Activated CD8-positive, alpha-beta memory T cell treated with anti-CD3 and anti-CD28 coated beads for 48 hours (primary cell): ENCODE measurements at places on chromosomes 13 and 19.
A peak's percentile ranks its signal among the peaks of the same experiment; 100 is the strongest.

DNA sequence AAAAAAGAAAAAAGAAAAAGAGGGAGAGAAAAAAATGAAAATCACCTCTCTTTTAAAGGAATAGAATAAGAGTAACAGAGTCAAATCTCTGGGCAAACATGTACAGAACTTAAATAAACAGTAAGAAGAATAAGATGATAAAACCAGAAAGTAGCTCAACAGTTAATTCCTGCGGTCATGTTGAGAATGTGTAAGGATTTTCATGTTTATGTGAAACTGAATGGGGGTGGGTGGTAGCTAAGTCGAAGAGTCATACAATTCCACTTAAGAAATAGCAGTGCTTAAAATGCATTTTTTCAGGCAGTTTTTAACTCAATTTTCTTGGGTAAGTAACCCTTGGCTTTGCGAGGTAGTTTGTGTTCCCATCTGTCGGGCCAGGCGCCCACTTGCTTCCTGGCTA lies 60.9 kb downstream of the PEX11G start:
- no peak for DNase-seq

- no peak for DNase-seq
Measured at GRCh38 chr13:42728507-42729180, 52.7 kb upstream of the FAM216B start.

GRCh38 chr13:83117046-83117445 lies 765.2 kb downstream of the SLITRK1 start:
- DNase-seq = no peak

GRCh38 chr13:97976610-97977521 lies 23.4 kb downstream of the IPO5 start:
- DNase-seq = peak; percentile 4

GRCh38 chr19:22882797-22883196 lies 50.7 kb downstream of the ZNF723 start:
- no peak for DNase-seq

DNA sequence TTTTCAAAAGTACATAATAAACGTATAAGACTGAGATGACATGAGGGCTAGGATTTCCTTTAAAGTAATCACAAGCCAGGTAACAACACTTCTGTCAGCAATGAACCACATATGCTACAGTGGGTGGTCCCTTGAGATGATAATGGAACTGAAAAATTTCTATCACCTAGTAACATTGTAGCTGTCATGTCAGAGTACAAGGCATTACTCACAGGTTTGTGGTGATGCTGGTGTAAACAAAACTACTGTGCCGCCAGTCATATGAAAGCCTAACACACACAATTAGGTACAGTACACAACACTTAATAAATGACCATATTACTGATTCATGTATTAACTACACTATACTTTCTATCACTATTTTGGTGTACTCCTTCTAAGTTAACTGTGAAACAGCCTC lies 36.8 kb downstream of the MIPEP start:
- DNase-seq = no peak

GRCh38 chr19:33343859-33344572 lies 29.5 kb upstream of the CEBPG start:
- DNase-seq = no peak

- no peak for DNase-seq
Measured at GRCh38 chr19:15300533-15301197, 31.7 kb downstream of the BRD4 start.

GRCh38 chr19:31770223-31770622 lies 421.0 kb upstream of the TSHZ3 start:
- no peak for DNase-seq

DNA sequence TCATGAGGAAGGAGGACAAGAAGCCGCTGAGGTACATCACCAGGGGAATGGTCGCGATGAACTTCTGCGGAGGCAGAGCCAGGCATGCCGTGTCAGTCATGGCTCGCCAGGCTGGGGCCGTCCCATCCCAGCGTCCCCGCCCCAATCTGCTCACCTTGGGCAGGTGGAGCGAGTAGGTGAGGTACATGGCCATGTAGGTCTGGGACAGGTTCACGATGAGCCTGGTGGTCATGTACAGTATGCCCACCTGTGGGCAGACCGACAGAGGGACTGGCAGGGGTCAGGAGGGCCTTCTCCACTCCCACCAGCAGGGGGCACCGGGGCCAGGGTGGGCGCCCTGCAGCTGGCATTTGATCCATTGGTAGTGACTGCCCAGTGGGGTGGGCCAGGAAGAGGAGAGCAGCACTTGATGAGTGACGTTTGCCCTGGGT lies 8.3 kb downstream of the TEKTIP1 start:
- no peak for DNase-seq

GRCh38 chr19:3725640-3726310 lies 17.6 kb downstream of the TJP3 start:
- DNase-seq = no peak

- no peak for DNase-seq
Measured at GRCh38 chr13:26133851-26134250, 82.0 kb upstream of the SHISA2 start.

DNA sequence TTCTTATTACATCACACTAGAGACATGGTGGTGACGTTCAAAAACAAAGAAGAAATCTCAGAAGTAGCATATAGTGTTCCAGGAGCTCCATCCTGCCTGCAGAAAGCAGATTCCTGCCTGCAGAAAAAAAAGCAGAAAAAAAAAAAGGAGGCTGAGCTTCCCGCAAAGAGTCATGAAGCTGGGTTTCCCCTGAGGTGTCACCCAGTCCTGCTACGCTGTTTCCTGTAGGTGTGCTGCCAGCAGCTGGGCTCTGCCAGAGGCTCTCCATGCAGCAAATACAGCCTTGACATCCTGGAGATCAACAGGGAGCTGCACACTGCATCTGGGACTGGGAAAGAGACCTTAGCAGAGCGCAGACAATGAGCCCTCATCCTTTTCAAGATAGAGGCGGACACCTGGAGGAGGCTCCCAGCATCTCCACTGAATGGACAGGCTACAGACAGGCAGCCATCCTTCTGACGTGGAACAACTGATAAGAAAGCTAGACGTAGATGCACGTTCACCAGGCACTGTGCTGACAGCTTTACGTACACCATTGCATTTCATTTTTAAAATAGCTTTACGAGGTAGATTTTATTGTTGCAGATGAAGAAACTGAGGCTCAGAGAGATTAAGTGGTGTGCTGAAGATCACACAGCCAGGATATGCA lies 350.9 kb downstream of the FOXO1 start:
- peak; percentile 21 for DNase-seq

GRCh38 chr19:7547159-7547558 lies 11.6 kb downstream of the PNPLA6 start:
- no peak for DNase-seq

DNA sequence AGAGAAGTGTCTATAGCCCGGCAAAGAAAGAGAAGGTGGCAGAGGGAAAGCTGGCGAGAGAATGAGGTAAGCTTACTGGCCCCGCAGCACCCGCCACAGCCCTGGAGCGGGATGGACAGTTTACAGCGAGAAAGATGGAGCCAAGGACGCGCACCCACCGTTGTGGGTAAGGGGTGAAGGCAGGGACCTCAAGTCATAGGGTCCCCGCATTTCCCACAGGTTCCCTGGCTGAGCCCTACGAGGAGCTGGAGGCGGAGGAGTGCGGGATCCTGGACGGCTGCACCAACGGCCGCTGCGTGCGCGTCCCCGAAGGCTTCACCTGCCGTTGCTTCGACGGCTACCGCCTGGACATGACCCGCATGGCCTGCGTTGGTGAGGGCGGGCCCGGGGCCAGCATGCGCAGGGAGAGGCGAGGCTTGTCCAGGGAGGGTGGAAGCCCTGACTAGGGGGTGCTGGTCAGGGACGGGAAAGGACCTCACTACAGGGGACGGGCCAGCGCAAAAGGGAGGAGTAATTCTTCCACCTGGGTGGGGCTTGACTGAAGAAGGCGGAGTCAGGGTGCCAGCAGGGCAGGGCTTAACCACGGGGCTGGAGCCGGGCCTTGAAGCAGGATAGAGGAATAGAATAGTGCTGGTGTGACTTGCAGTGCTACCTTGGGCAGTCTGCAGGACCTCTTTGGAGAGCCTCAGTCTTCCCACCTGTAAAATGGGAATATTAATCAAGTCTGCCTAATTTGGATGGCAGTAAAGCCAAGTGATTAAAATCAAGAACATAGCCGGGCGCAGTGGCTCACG lies 26.5 kb downstream of the LTBP4 start:
- no peak for DNase-seq

DNA sequence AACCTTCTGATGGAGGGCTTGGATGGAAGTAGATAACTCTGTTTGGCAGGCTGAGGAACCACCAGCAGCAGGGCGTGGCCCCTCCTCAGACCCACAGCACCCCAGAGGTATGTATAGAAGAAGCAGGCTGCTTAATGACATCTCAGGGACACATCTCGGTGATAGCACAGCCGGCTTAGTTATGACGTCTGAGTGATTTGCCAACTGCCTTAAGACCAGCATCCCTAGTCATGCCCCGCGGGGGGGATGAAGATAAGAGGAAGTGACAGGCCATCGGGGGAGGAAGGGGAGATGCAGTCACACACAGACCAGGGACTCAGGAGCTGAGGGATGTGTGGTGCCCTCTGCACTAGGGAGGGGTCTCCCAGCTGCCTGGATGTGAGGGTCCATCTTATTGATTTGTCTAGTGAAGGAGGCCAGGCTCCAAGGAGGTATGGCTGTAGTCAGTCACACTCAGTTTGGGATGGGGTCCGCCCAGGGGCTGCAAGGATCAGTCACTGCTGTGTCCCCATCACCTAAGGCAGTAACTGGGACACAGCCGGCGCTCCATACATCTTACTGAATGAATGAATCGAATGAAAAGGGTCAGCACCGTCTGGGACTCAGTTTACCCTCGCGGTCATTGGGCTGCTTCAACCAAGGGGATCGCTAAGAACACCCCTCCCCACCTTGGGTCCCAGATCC lies 19.2 kb upstream of the ERCC1 start:
- no peak for DNase-seq
